HT1080 (cell line): ENCODE measurements at places on chromosomes 6 and 20.

DNA sequence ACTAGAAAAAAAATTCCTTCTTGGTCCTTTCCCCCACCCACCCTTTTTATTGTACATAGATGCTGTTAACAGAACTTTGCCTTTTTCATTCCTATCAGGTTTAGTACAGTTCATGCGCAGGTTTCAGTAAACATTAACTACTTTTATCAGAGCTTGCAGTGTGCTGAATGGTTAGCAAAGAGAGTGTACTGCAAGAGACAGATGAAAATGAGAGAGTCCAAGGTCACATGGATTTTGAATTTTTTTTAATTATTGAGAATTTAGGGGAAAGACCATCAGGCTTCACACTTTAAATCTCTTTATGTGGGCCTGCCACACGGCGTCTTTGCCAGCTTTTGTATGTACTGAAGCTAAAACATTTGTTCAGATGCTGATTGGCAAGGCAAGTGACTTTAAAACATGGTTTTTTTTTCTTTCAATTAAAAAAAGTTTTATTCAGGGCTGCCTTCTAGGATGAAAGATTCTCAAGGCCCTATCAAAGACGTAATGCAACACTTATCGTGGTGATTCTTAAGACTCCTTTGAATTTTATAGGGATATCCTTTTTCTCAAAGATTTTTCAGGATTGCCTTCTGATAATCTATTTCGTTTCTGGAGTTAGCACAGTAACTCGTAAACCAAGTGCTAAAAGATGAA is 32.2 kb downstream of the RREB1 start:
- DNase-seq, result no peak

DNA sequence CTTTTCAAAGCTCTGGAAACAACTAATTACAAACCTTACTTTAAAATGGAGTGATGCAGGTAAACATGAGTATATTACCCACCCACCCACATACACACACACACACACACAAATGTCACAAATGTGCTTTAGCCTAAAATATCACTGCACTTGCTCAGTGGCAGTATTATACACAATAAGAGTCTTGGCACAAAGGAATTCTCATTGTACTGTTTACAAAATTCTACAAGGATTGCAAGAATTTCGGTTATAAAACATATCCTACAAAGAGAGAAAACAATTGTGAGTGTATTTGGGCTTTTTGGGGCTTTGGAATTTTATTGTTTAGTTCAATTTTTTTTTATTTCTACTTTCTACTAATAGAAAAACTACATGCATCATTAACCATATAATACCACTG is 113.2 kb upstream of the BEND6 start:
- DNase-seq, result no peak

- DNase-seq, result no peak
These were observed at the start of gene RNF39 for GRCh38 chr6:30075094-30075789. Gene RNF39, minus strand, starts transcription at chr6:30075769. Its CDS starts 184 bp downstream, at chr6:30075585.

DNA sequence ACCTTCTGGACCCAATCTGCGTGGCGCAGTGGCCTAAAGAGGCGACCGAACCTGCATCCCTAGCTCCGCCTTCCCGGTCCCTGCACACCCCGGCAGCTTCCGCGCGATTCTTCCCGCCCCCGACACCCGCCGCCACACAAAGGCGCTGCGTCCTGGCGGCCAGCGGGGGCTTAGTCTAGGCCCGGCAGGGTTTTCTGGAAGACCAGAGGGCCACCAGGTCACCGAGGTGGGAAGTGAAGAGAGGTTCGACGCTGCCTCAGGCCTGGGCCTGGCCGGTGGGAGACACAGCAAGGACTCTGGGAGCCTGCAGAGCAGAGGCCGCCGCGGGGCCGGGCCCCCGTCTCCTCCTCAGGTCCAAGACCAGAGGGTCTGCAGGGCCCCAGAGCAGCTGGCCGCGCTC is 154.9 kb downstream of the OR2B2 start:
- DNase-seq, result no peak

- no peak for DNase-seq
These were observed 9.1 kb upstream of the INSM1 start for GRCh38 chr20:20358801-20359200.

- DNase-seq, result peak; percentile 81
These were observed 42.7 kb upstream of the HINT3 start for GRCh38 chr6:125913864-125914351.

GRCh38 chr20:52746770-52747169 is 225.4 kb upstream of the TSHZ2 start:
- no peak for DNase-seq

GRCh38 chr6:169568314-169569087 is 133.3 kb downstream of the WDR27 start:
- DNase-seq, result no peak

DNA sequence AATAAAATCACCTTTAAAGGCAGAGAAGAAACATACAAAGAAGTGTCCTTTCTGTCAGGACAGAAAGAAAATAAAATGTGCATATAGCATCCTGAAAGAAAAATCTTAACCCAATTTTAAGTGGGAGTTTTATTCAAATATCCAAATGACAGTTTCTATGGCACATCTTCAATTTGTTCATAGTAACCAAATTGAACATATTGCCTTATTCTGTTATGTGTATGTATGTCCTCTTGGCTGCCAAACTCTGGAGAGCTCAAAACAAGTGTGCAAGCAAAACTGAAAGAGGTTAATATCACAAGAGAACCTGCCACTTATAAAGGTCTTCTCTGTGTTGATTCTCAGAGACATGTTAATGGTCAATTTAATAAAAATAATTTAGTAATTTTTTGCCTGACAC is 334.7 kb downstream of the BCKDHB start:
- DNase-seq, result no peak

- DNase-seq, result no peak
These were observed 252.4 kb downstream of the HDGFL1 start for GRCh38 chr6:22821664-22822320.
